ENCODE measurements at places on chromosomes 12 and 14. TPM values are rescaled to one million over a fixed set of nuclear protein-coding genes. Genes with fewer than 3 reads are reported as not detected.

Gene ZNF891
- 1.4 TPM for total RNA-seq

Gene FSCB
- total RNA-seq, result not detected

Gene AQP2
- total RNA-seq, result not detected

Gene OLR1
- not detected for total RNA-seq

Gene RASSF9
- not detected for total RNA-seq

Gene HPD
- not detected for total RNA-seq

Gene ACYP1
- total RNA-seq, result 29.3 TPM

Gene STXBP6
- not detected for total RNA-seq

Gene SELPLG
- total RNA-seq, result 34.6 TPM

Gene SH2B3
- 10.0 TPM for total RNA-seq

Gene GPRC5A
- total RNA-seq, result not detected

Gene BLTP3B
- total RNA-seq, result 34.2 TPM

Gene NCAPD2
- total RNA-seq, result 131 TPM

Gene PTPRR
- total RNA-seq, result not detected

Gene OVCH1
- total RNA-seq, result not detected

Gene NUP37
- total RNA-seq, result 41.4 TPM

Gene SLC38A4
- not detected for total RNA-seq

Gene KCNMB4
- not detected for total RNA-seq

Gene NELL2
- total RNA-seq, result 1.6 TPM

Gene TSHR
- total RNA-seq, result not detected

Gene C12orf54
- total RNA-seq, result not detected

Gene NXPH4
- not detected for total RNA-seq

Gene MAP1LC3B2
- total RNA-seq, result 2.8 TPM

Gene PLA2G1B
- total RNA-seq, result not detected

Gene TBX5
- total RNA-seq, result not detected

Gene SLC17A8
- total RNA-seq, result not detected
